Psoas muscle (tissue), 8 donors: ENCODE measurements at places on chromosomes 2 and 18. TPM values are rescaled to one million over a fixed set of nuclear protein-coding genes. Genes with fewer than 3 reads are reported as not detected.
A peak's percentile ranks its signal among the peaks of the same experiment; 100 is the strongest.

DNA sequence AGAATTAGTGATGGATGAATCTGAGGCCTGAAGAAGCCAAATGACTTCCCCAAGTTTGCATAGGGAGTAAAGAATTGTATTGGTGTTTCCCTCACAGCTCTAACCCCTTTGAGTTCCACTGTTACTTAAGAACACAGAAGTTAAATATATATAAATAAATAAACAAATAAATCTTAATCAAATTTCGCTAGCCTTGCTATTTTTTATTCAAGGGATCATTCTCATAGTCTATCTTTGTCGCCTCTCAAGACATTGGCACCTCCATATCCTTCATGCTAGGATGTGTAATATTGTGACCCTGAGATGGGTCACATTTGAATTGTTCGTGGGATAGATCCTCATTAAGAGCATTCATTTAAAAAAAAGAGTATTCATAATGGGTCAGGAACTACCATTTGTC, 121.3 kb upstream of the HNMT start:
- no peaks in the 10 kb centered on the region for H3K36me3 ChIP-seq
- DNase-seq = no peak
- no peak overlapping the region for H3K4me3 ChIP-seq
- H3K27me3 ChIP-seq = no peaks in the 10 kb centered on the region

GRCh38 chr2:22656426-22656825, 728.6 kb upstream of the KLHL29 start:
- H3K27me3 ChIP-seq = no peaks in the 10 kb centered on the region
- DNase-seq = no peak
- no peak overlapping the region for H3K27ac ChIP-seq
- no peak overlapping the region for H3K4me3 ChIP-seq

The TOGARAM2 gene
- 16.4 TPM for total RNA-seq

DNA sequence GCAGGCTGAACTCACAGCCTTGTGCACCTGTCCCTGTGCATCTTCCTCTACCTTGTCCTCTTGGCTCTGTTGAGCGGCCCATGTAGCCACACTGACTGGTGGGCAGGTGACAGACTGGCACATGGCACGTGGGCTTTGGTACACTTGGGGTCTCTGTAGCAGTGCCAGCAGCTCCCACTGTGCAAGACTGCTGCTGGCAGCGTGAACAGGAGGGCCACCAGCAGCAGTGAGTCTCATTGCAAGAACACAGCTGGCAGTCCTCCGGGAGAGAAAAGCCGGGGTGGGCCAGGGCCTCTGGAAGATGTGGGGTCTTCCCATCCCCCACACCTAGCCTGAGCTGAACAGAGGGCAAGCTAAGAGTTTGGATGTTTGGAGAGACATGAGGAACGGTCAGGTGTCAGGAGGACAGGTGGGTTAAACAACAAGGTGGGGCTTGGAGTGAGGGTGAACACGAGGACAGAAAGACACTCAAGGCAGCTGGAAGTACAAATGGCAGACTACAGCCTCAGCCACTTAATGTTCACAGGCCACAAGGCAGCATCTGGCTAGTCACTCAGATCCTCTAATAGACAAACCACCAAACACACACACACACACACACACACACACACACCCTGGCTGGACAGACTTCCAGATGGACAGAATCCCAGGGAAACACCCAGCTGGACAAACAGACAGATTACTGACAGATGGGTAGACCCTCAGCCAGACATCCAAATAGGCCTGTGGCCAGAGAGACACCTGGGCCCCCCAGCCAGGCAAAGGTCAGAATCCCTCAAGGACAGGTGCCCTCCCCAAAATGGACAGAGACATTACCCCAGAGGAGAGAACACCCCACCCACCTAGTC, 2.3 kb upstream of the PTPN18 start:
- no peaks in the 10 kb centered on the region for H3K27me3 ChIP-seq
- peaks cover 12% of the 10 kb centered on the region for H3K36me3 ChIP-seq
- H3K4me3 ChIP-seq = no peak overlapping the region

DNA sequence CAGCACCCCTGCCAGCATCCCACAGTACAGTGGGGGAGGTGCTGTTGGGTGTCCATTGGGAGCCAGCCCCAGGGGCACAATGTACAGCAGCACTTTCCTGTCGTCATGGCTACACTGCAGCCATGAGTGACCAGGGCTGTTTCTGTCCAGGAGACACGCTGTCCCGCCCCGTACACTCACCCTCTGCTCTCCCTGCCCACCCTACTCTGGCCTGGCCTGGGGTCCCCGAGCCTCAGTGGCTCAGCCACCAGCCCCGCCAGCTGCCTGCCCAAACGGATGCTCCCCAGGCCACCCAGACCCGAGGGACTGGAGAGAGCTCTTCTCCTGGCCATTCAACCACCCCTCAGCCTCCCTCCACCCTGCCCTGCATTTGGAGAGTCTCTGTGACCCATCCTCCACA, 9.3 kb downstream of the TEKT4 start:
- H3K36me3 ChIP-seq = no peaks in the 10 kb centered on the region
- H3K27ac ChIP-seq = no peak overlapping the region
- H3K4me3 ChIP-seq = no peak overlapping the region
- DNase-seq = no peak

GRCh38 chr2:119389615-119390306, 23.0 kb downstream of the DBI start:
- H3K36me3 ChIP-seq = no peaks in the 10 kb centered on the region
- no peak overlapping the region for H3K27ac ChIP-seq
- DNase-seq = peak; percentile 63
- H3K4me3 ChIP-seq = no peak overlapping the region
- H3K4me1 ChIP-seq = peaks cover 6% of the 10 kb centered on the region
- H3K27me3 ChIP-seq = no peaks in the 10 kb centered on the region

DNA sequence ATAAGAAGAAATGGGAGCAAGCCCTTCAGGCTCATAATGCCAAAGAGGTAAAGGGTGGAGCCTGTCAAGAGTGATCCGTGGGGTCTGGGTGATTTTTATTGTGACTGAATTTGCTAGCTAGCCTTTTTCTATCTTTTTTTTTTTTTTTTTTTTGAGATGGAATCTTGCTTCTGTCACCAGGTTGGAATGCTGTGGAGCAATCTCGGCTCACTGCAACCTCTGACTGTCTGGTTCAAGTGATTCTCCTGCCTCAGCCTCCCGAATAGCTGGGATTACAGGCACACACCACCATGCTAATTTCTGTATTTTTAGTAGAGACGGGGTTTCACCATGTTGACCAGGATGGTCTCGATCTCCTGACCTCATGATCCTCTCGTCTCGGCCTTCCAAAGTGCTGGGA, 29.1 kb downstream of the DRC1 start:
- H3K4me1 ChIP-seq = no peaks in the 10 kb centered on the region
- H3K27ac ChIP-seq = no peak overlapping the region
- no peaks in the 10 kb centered on the region for H3K27me3 ChIP-seq
- H3K36me3 ChIP-seq = no peaks in the 10 kb centered on the region
- H3K4me3 ChIP-seq = no peak overlapping the region
- DNase-seq = no peak

DNA sequence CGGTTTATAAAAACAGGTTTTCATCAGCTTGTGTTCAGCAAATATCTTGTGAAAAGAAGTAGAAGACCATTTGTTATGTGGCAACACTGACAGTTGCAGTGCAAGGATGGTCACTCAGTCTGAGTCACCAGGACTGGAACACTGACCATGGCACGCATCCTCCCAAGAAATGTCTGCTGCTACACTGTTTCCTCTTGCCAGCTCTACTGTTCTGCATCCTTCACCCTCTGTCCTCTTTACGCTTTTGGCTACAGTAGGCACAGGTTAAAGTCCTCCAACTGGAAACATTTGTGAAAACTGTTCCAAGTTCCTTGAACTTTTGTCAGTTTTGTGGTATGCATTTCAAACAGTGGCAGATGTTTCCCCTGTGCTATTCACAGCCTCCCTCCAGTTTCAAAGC, 39.4 kb downstream of the OSR1 start:
- no peak for DNase-seq
- H3K4me3 ChIP-seq = no peak overlapping the region
- no peaks in the 10 kb centered on the region for H3K4me1 ChIP-seq
- H3K27ac ChIP-seq = no peak overlapping the region
- H3K36me3 ChIP-seq = no peaks in the 10 kb centered on the region
- H3K27me3 ChIP-seq = no peaks in the 10 kb centered on the region

- no peaks in the 10 kb centered on the region for H3K36me3 ChIP-seq
- DNase-seq = peak; percentile 39
- peak overlapping the region; percentile 47 for H3K4me3 ChIP-seq
- no peaks in the 10 kb centered on the region for H3K4me1 ChIP-seq
- H3K27ac ChIP-seq = no peak overlapping the region
- no peaks in the 10 kb centered on the region for H3K27me3 ChIP-seq
These were observed 608 bp downstream of the CDH7 start for GRCh38 chr18:65751155-65752085.

GRCh38 chr2:98773907-98774306, 43.0 kb upstream of the MGAT4A start:
- H3K4me1 ChIP-seq = no peaks in the 10 kb centered on the region
- H3K36me3 ChIP-seq = no peaks in the 10 kb centered on the region
- H3K27ac ChIP-seq = no peak overlapping the region

The OR6B2 gene
- total RNA-seq = not detected

DNA sequence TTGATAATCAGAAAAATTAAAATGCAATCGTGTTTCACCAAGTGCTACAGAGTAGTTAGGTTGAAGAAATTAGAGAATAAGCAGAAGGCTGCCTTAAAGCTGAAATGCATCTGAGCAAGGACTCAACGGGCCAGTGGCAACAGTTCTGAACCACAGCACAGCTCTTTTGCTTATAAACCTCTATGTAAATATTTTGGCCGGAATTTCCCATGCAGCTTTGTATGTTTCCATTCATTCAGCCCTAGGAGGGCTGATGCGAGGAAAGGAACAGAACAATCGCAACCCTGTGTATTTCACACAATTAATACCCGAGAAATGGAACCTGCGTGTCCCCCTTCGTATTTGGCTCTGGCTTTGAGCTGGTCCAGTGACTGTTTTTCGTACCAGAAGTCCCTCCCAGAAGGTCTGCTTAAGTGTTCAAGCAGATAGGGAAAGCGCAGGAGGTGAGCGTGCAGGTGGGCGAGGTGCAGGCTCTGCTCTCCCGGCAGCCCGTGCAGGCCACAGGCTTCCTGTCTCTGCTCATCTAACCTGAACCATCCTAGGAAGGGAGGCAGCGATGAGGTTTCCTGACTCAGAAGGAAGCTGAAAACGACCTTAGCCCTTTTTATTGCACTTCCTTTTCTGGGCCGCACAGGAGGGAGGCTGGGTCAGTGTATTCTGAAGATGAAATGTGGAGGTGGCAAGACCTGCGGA, 67.3 kb downstream of the ASB1 start:
- no peak overlapping the region for H3K4me3 ChIP-seq
- H3K27ac ChIP-seq = no peak overlapping the region
- H3K27me3 ChIP-seq = peaks cover 1% of the 10 kb centered on the region
- H3K36me3 ChIP-seq = no peaks in the 10 kb centered on the region
- no peaks in the 10 kb centered on the region for H3K4me1 ChIP-seq

The DNER gene
- not detected for total RNA-seq

The EPAS1 gene
- 123 TPM for total RNA-seq

The SPATS2L gene
- 34.2 TPM for total RNA-seq

The PIEZO2 gene
- 0.20 TPM for total RNA-seq

- no peak for DNase-seq
- H3K4me1 ChIP-seq = no peaks in the 10 kb centered on the region
- no peaks in the 10 kb centered on the region for H3K36me3 ChIP-seq
- no peak overlapping the region for H3K27ac ChIP-seq
- peaks cover 2% of the 10 kb centered on the region for H3K27me3 ChIP-seq
These were observed 50.6 kb downstream of the MDH1 start for GRCh38 chr2:63639344-63639743.

- H3K4me1 ChIP-seq = no peaks in the 10 kb centered on the region
- H3K4me3 ChIP-seq = no peak overlapping the region
- no peak for DNase-seq
- H3K27ac ChIP-seq = no peak overlapping the region
These were observed 73.9 kb upstream of the HPCAL1 start for GRCh38 chr2:10228611-10229365.

DNA sequence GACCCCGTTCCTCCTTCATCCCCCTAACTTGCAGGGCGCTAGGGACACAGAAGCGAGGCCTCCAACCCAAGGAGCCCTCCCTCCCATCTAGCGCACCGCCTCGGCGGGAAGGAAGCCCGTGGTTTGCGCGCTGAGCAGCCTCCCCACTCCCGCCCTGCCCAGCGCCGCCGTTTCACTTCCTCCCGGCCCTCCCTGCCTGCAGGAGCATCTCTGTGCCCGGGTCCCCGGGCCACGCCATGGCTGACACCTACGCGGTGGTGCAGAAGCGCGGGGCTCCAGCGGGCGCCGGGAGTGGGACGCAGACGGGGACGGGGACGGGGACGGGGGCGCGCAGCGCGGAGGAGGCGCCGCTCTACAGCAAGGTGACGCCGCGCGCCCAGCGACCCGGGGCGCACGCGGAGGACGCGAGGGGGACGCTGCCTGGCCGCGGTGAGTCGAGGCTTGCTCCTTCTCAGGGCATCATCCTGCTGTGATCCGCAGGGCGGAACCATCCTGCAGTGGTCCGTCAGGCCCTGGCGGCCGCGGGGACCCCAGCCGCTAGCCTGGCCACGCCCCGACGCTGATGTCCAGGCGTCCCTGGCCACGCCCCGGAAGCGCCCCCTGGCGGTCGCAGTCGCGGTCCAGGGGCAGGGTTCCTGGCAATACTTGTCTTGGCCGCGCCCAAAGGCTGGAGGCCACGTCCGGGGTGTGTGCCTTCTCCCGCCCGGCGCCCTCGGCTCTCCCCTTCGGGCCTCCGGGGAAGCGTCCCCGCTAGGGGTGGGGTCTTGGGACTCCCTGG, 16.4 kb downstream of the PTPN18 start:
- H3K4me3 ChIP-seq = peak overlapping the region; percentile 87
- no peaks in the 10 kb centered on the region for H3K36me3 ChIP-seq
- H3K27me3 ChIP-seq = no peaks in the 10 kb centered on the region

- H3K27ac ChIP-seq = no peak overlapping the region
- H3K4me1 ChIP-seq = no peaks in the 10 kb centered on the region
- no peaks in the 10 kb centered on the region for H3K27me3 ChIP-seq
- DNase-seq = no peak
These were observed 20.5 kb upstream of the FAM110C start for GRCh38 chr2:66853-67252.

The NPAS2 gene
- 22.1 TPM for total RNA-seq

DNA sequence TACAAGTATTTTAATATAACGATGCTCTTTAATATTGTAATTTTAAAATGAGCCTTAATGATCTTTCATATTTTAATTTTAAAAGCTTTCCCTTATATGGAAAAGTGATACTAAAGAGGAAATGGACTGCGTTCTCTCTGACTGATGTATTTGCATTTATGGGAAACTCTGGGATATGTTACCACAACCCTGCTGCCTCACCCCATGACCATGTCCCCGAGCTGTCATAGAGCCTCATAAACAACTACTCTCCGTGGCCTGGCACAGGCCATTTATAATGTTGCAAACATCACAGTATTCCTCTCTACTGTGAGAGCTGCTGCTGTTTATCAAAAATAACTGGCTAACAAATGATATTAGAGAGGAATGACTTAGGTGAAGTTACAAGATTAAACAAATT, 75.8 kb upstream of the SEC11C start:
- H3K27me3 ChIP-seq = no peaks in the 10 kb centered on the region
- DNase-seq = no peak
- H3K36me3 ChIP-seq = no peaks in the 10 kb centered on the region
- peak overlapping the region; percentile 80 for H3K27ac ChIP-seq
- H3K4me3 ChIP-seq = no peak overlapping the region
- H3K4me1 ChIP-seq = peaks cover 13% of the 10 kb centered on the region
